ENCODE measurements at places on chromosomes 2 and 18. TPM values are rescaled to one million over a fixed set of nuclear protein-coding genes. Genes with fewer than 3 reads are reported as not detected.

HOXD3 gene
- total RNA-seq, result 28.2 TPM

SLC14A1 gene
- total RNA-seq, result 136 TPM

DNA sequence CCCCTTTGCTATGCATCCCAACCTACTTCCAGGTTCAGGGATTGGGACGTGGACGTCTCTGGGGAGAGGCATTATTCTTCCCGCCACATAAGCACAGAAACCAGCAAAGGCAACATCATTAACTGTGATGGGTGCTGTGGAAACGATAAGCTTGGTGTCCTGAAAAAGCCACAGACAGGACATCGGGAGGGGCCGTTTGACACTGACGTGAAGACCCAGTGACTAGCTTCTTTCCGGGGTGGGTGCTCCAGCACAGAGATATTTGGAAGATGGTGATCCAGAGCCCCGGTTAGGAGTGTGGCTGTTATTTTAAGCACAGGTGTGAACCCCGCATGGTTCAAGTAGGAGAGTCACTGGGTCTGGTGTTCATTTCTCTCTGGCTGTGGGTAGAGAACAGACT is 163.8 kb upstream of the HDAC4 start:
- DNase-seq, result no peak

- no peak for DNase-seq
These were observed 256.7 kb downstream of the HDAC4 start for GRCh38 chr2:239143858-239144712.

- DNase-seq, result no peak
These were observed 6.4 kb downstream of the TGFBRAP1 start for GRCh38 chr2:105323111-105323510.

- DNase-seq, result no peak
These were observed 189.3 kb downstream of the PHLPP1 start for GRCh38 chr18:62904396-62905285.

DNA sequence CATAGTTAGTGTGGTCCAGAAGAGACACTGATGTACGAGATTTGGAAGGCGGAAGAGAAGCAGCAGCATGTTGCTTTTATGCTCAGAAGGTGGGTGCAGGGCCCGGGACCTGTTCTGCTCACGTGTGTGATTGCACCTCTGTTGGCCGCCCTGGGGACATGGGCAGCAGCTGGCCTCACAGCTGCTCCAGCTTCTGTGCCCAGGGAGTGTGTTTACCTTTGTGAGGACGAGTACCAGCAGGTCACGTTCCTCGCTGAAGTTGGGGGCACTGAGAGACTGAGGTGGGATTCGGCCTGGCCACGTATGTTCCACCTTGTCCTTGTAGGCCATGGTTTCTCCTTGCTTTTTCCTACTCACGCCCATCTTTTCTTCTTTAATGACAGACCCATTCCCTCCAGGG is 86.3 kb downstream of the PMAIP1 start:
- DNase-seq, result no peak

GRCh38 chr2:227774895-227775842 is 29.5 kb downstream of the SCYGR8 start:
- no peak for DNase-seq
